ENCODE measurements at places on chromosomes 11 and 22.

GRCh38 chr22:50519151-50519550 lies 6.2 kb downstream of the SCO2 start:
- no peak for DNase-seq

GRCh38 chr11:30018495-30018894 lies 1.7 kb upstream of the KCNA4 start:
- DNase-seq = no peak

GRCh38 chr11:10205928-10206327 lies 88.1 kb downstream of the SBF2 start:
- DNase-seq = no peak

DNA sequence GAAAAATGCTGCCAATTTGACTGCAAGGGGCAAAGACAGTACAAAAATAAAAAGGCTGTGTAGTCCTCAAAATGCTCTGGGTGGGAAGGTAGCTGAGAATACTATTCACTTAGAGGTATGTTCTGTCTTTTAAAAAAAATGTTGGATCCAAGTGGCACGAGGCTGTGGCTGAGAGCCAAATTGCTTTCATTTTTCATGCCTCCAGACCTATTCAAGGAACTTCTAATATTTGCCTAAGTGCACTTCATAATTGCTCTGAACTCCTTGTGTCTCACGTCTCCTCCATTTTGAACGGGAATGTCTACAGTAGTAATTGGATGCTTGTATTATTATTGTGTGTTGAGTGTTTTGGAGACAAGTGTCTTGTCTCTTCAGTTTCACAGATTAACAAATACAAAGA lies 19.1 kb upstream of the SLC22A25 start:
- no peak for DNase-seq

DNA sequence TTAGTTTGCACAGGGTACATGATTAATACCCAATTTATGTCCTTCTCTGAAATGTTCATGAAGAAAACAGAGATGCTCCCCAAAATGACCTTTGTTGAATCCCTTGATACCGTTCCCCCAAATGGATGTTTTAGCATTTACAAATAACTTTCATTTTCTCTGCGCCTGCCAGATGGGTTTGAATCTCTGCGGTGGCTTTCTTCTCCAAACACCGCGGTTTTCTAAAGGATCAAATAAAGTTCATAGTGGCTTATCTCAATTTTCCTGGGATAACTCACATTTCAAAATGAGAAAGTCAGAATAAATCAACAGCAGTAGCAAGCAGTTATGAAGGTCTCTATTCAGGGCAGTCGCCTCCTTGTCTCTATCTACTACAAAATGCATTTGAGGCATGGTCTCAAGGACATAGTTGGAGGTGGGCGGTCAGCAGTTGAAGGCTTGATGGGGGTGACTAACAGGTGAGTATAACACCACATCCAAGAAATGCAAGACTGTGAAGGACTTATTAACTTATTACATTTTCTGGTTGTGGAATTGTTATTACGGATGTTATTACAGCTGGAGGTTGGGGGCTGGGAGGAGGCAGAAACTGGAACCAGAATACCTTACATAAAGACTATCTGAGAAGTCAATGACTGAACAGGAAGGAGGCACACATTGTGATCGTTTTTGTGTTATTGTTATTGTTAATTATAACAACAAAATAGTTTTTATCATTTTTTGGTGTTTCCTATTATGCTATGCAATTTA lies 1513.3 kb downstream of the FAM181B start:
- DNase-seq = no peak

DNA sequence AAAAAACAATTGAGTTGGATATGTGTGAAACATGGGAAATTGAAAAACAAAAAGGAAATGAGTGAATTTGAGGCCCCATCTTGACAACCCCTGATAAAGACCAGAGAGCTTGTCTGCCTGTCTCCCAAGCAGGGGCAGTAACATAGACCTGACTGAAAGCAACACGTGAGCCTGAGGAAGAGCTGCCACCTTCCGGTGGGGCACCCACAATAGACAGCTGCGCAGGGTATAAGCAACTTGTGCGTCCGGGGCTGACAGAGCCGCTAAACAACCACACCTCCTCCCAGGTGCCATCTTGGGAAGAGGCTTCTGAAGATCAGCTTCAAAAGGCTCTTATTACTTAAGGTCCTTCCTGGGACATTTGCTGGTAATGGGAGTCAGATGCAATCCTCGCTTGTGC lies 166.8 kb downstream of the NTM start:
- no peak for DNase-seq

GRCh38 chr11:114131461-114131864 lies 72.0 kb downstream of the ZBTB16 start:
- DNase-seq = no peak
